ENCODE measurements at places on chromosomes 13 and 19.

GRCh38 chr19:1102407-1103131, 1.2 kb upstream of the GPX4 start:
- peak; percentile 84 for DNase-seq

DNA sequence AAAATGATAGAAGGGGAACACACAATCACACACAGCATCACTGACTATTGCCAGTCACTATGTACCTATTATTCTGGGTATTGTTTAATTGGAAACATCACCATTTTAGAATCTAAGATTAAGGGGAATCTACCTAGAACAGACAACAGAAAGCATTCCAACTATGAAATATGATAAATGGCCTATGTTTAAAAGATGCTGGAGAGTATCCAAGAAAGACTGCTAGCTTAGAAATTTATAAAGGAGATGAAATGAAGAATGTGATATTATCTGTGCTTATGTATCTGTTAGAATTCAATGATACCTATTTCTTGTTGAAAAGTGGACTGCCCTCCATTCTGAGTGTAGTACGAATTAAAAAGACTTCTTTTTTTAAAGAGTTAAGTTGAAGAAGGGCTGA, 50.5 kb downstream of the KCNRG start:
- DNase-seq: no peak

DNA sequence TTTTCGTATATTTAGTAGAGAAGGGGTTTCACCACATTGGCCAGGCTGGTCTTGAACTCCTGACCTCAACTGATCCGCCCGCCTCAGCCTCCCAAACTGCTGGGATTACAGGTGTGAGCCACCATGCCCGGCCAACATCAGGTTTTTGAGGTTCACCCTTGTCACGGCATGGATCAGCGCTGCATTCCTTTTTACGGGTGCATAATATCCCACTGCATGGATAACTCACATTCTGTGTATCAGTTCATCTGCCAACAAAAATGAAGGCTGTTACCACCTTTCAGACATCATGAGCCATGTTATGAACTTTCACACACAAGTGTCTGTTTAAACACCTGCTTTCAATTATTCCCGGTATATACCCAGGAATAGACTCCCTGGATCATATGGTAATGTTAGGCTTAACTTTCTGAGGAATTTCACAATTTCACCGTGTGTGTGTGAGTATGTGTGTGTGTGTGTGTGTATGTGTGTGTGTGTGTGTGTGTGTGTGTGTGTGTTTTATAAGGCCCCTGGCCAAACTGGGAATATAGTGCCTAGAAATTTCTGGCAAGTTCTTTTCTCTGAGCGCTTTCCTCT, 52.2 kb downstream of the AP1M1 start:
- peak; percentile 36 for DNase-seq

DNA sequence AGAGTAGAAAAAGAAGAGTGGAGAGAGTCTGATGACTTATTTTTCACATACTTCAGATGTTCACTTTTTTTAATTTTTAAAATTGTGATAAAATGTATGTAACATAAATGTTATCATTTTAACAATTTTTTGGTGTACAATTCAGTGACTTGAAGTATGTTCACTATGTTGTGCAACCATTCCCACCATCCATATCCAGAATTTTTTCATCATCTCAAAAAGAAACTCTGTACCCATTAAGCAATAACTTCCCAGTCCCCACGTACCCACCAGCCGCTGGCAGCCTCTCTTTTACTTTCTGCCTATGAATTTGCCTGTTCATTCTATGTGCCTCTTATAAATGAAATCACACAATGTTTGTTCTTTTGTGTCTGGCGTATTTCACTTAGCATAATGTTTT, 43.3 kb downstream of the SKA3 start:
- no peak for DNase-seq

GRCh38 chr13:23386533-23386932, 47.0 kb downstream of the SACS start:
- DNase-seq: no peak

DNA sequence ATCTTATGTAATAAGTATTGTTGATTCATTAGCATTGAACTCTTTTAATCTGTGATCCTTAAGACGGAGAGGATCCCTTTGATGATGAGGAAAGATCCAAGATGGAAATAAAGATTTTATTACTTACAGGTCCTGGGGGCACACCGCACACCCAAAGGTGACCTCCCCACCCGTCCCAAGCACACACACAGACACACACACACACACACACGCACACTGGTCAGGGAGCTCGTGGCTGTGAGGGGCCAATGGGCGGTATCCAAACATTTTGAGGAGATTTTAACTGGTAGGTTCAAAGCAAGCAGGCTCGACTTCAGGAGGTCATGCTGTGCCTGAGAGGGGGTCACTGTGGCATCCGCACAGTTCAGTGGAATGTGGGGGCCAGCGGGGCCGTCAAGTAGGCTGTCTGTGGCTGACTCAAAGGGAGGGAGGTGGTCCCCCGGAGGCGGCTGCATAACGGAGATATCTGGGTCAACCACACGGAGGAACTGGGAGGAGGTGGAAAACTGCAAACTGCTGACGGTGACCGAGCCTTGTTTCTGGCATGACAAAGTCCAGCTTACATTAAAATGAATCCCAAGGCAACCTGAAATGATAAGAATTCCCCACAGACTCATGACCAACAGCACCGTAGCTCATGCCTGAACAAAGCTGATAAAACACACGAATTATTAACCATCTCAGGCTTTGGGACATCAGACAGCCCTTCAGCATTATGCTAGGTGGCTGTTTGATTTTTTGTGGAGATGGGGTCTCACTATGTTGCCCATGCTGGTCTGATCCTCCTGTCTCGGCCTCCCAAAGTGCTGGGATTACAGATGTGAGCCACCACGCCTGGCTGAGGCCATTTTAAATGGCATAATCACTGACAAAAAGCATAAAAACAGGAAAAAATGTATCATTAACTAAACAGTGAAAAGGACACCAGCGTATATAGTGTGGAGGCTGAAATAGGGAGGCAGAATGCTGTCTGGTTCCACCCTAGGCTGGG, 20.9 kb upstream of the SIGLEC11 start:
- DNase-seq: no peak

- DNase-seq: no peak
These were observed 38.1 kb upstream of the MED4 start for GRCh38 chr13:48132961-48133360.

DNA sequence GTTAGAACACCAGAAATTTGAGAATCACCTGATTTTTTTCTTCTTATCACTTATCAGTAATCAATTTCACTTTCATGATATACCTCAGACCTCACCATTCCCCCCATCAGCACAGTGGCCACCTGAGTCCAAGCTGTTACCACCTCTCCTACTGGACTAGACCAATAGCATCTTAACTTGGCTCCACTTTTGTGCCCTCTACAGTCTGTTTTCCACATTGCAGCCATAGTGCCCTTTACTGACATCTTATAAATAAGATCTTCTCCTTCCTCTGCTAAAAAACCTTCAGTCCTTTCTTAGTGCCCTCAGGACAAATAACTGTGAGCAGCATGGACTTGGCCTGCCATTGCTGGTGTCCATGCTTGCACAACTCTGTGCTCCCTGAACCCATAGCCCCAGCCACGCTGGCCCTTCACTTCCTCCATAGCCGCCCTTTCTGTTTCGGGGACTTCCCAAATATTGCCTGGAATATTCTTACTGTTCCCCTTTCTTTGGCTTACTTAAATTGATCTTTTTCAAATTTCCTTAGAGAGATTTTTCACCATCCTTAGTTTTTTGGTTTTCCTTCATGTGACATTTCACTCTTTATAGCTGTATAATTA, 380.8 kb downstream of the LMO7 start:
- peak; percentile 16 for DNase-seq

DNA sequence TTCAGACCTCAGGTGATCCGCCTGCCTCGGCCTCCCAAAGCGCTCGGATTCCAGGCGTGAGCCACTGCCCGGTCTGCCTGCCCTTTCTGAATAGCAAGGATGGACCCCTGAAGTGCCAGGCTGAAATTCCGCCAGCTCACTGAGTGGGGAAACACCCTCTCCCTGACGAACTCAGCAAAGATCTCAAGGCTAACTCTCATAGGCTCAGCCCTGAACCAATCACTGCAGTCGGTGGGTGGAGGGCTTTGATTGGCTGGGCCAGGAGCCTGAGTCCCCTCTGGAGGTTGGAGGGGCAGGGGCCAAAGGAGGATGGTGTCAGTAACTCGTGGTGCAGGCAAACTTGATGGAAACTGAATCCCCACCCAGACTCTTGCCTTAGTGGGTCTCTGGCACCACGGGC, 11.2 kb upstream of the COMP start:
- DNase-seq: no peak

DNA sequence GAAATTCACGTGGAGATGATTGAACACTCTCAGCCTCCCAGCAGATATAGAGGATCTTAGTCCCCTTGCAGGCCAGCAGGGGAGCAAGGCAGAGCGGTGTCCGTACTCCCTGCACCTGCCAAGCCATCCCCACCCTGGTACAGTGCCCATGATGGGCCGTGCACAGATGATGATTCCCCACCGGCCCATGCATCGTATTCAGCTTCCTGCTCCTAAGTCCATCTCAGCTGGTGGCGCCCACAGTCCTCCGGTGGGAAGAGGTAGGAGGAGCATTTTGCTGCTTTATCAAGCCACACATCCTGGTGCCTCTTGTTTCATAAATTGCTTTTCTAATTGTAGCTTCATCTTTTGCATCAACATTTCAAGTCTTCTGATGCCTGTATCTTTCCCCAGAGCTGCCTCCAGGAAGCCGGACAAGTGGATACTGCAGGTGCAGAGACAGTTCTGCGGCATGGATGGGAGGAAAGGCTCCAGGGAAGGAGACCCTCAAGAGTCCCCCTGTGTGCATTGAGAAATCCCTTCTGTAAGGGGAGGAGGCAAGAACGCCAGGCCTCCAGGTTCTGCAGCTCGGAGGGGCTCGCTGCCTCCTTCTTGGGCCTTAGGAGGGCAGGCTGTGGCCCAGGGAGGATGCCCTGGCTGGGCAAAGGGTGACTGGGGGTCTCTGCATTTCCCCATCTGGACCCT, 55.3 kb downstream of the F2RL3 start:
- no peak for DNase-seq

DNA sequence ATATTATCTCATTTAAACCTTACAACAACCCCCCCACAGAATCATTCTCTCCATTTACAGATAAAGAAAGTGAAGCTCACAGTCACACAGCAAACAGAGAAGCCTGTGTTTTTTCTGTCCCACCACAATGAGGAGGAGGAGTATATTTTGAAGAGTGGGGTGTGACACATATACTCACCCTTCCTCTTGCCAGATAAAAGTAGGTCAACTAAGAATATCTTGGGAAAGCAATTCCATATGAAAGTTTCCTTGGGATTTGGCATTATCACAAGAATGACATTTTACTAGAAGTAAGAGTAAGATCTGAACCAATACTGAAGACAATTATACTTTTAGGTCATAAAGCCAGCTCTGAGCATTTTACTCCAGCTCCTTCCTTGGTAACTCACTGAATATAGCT, 287.5 kb upstream of the HTR2A start:
- peak; percentile 27 for DNase-seq

- DNase-seq: peak; percentile 96
These were observed 687 bp downstream of the ILF3 start for GRCh38 chr19:10654610-10655456.

GRCh38 chr13:75225288-75226032, 256.5 kb downstream of the TBC1D4 start:
- no peak for DNase-seq

DNA sequence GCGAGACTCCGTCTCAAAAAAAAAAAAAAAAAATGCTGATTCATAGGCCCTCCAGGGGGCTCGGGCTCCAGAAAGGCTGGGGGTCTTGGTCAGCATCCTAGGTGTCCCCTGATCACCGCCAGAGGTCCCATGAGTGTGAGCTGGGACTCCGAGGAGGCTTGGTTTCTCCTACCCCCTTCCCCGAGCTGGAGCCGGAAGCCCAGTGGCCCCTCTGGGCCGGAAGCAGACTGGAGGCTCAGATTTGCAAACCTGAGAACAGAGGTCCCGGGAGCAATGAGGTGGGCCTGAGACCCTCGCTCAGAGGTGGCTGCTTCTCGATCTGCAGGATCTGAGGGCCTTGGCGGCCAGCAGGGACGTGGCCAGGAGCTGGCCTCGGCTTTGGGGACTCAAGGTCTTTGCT, 41.5 kb downstream of the EFNA2 start:
- DNase-seq: no peak

DNA sequence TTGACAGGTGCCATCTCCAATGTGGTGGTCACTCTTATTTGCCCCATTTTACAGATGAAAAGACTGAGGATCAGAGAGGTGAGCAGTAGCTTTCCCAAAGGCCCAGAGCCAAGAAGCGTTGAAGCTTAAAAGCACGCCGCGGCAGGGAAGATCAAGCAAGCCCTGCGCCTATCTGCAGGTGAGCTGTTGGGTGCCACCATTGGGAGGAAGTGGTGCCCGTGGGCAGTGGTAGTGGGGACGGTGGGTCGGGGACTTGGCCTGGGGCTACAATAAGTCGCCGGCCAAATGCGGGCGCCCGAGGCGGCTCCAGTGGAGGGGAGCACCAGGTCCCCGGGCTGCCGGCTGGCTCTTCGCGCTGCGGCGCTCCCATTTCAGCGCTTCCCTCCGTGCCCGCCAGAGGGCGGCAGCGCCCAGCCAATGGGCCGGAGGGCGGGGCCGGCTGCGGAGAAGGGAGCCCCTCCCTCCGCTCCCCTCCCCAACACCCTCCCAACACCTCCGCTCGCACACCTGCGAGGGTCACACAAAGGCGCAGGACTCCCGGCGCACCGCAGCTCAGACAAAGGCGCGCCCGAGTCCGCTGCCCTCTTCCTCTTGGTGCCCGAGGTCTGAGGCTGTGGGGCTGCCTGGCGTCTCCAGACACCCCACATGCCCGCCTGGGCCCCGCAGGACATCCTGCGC, 744 bp upstream of the POU2F2 start:
- DNase-seq: peak; percentile 94

- no peak for DNase-seq
These were observed 3.1 kb downstream of the RPS28 start for GRCh38 chr19:8324186-8325050.

DNA sequence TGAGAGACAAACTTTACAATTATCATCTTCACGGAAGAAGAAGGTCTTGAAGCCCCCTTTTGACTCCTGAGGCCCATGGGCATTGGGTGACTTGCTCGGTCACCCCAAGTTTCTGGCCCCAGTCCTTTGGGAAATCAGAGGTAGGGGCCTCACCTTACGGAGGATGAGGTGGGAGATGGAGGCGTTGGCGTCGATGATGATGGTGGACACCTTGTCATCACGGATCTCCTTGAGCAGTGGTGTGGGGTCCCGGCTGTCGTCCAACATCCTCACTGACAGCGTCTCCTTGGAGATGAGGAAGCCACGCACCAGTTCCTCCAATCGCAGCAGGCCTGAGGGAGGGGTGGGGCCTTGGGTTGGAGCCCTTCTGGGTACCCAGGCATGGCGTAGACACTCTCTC, 10.8 kb downstream of the GRIK5 start:
- no peak for DNase-seq

DNA sequence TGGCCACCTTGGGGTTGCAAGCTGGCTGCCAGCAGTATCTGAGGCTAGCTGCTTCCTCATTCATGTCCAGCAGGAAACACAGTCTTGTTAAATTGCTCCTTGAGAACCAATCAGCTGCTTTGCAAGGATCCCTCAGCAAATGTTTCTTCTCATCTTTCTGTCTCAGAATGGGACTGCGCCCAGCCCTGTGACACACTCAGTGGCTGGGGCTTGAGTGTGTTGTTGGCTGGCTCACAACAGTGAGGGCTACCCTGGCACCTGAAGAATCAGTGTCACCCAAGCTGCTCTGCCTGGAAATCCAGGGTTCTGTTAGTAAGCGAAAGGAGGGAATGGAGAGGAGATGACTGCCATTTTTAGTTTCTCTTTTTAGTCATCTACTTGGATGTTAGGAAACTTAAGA, 317.2 kb downstream of the DCT start:
- no peak for DNase-seq
